ENCODE measurements at places on chromosomes 6 and 20.

DNA sequence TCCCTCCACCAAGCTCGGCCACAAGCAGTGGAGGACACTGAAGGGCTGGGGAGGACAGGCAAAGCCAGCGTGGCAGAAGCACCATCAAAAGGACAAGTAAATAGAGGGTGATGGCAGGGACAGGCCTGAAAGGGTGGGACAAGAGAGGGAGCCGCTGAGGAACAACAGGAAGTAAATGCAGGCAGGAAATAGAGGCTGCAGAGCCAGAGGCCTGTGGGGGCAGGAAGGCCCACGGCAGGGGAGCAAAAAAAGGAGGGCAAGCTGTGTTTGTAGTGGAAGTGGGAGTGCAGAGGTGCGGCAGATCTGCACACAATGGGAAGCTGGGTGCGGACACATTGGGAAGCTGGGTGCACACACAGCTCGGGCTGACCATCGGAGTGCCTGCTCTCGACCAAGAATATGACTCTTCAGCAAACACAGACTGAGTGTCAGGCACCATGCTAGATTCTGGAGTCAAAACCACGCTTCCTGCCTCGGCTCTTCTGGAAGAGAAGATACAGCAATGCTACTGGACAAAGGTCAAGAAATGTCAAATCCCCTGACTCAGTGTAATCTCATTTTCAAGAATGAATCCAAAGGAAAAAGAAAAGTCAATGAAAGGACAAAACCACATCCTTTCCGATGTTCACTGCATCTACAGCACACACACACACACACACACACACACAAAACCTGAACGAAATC, 40.4 kb upstream of the RAB22A start:
- no peak for DNase-seq

- no peak for DNase-seq
Observed at GRCh38 chr20:42565235-42565995, 624.3 kb downstream of the PTPRT start.

- DNase-seq, result no peak
Observed at GRCh38 chr20:34254979-34255378, 13.8 kb downstream of the ASIP start.

DNA sequence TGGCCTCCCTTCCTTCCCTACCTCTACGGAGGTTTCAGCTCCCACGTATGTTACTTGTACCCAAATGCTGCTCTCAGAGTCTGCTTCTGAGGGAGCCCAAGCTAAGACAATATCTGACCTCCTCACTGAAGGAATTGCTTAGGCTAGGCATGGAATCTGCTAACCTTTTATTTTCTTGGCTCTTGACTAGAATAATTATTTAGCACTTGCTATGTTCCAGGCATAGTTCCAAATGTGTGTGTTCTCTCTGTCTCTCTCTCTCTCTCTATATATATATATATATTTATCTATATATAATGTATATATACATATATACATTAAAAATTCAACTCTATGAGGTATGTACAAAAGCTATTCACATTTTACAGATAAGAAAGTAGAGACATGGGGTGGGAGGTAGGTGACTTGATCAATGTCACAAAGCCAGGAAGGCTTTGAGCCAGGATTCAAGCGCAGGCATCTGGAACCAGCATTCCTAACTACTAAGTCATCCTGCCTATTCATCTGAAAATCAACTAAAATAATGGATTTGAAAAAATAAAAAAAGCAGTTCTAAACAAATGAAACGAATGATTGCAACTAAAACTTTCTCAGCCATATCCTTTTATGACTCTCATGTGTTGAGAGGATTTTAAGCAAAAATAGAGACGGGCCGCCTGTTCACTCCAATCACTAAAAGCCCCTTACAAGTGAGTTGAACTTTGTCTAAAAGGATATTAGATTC, 189.7 kb upstream of the JAG1 start:
- DNase-seq, result peak; percentile 79

- DNase-seq, result no peak
Observed at GRCh38 chr6:83368577-83368976, 62.3 kb downstream of the ME1 start.

DNA sequence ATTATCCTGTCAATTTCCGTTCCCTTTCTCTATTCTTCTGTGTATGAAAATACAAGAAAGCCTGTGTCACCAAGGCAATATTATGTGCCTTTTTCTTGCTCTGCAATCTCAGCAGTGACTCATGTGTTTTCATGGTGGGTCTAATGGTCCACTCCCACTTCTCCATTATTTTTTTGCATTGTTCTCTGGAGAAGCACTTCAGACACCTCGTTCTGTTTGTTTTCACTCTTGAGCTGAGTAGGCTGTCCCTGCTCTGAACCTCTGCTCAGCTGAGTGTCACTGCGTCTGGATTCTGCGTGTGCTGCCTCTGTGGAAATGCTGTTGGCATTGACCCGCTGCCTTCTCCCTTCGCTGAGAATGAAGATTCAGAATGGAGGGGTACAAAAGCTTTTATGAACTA, 230.6 kb downstream of the TMEM242 start:
- no peak for DNase-seq

DNA sequence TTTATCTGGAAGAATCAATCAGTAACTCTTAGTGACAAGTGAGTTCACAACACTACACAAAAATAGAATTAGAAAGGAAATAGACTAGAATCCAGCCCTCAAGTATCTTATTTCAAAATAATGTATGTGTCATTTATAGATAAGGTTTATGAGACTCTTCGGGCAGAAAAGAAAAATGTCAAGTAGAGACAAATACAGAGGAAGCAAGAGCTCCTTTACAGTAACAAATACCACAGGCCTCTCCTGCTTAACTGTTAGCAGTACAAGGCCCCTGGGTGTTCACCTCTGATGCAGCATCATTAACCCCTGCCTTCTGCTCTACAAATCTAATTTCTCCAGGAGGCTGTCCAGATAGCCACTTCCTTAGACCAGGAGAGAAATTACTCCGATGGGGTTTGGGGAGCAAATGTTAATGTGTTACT, 76.7 kb downstream of the UBE3D start:
- no peak for DNase-seq

- peak; percentile 45 for DNase-seq
Observed at GRCh38 chr6:25788305-25788922, 33.9 kb downstream of the SLC17A4 start.

GRCh38 chr6:163943607-163944385, 529.3 kb downstream of the QKI start:
- no peak for DNase-seq

GRCh38 chr6:131980791-131981623, 29.8 kb upstream of the CCN2 start:
- DNase-seq, result no peak

GRCh38 chr20:43827940-43828562, 86.6 kb upstream of the TOX2 start:
- no peak for DNase-seq

DNA sequence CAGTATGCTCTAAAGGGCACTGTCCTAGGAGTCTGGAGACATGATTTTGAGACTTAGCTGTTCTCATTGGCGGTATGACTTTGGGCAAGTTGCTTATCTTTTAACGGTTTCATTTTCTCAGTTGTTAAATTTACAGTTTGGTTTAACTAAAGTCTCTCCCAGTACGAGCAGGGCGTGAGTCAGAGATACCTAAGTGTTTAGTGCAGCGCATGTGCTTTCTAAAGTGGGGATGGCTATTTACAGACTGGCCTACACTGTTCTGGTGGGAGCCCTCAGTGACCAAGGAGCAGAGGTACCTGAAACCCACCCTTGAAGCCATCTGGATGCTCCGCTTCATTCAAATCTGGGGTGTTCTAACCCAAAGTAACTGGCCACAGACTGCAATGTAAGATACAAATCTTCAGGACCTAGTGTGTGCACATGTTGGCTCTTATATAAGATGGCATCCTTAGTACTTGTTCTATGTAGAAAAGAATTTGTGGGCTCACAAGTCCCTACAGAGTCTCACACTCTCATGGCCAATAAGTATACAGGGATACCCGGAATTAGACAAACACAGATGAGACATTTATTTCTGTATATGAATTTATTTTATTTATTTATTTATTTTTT, 10.7 kb downstream of the MSH5 start:
- DNase-seq, result no peak
